ENCODE measurements at places on chromosomes 11 and 22.

- no peak for DNase-seq
Observed at GRCh38 chr11:117752721-117753237, 44.2 kb downstream of the DSCAML1 start.

DNA sequence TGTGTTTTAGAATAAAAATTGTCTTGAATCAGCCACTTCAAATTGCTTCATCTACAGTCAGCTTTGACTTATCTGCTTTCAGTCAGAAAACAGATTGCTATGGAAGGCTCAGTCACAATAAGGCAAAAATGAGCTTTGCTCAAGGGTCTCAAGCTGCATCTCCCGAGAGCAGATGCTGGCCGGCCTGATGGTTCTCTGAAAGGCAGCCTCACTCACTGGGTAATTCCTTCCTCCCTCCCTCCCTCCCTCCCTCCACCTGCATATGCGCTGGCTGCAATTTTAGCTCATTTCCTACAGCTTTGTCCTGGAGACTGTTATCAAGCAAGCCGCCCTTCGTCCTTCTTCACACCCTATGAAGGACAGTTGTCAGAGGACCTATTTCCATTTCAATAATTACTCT is 1.6 kb upstream of the IZUMO1R start:
- no peak for DNase-seq

- DNase-seq = no peak
Observed at GRCh38 chr22:46008291-46008690, 31.3 kb upstream of the WNT7B start.

DNA sequence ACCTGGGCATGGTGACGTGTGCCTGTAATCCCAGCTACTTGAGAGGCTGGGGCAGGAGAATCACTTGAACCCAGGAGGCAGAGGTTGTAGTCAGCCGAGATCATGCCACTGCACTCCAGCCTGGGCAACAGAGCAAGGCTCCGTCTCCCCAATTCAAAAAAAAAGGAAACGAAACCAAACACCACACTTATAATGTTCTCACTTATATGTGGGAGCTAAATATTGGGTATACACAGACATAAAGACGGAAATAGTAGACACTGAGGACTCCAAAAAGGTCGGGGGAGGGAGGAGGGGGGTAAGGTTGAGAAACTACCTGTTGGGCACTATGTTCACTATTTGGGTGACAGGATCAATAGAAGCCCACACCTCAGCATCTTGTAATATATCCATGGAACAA is 94.3 kb downstream of the GAB2 start:
- DNase-seq = no peak

- DNase-seq = no peak
Observed at GRCh38 chr11:2802389-2803185, 83.0 kb downstream of the CDKN1C start.

DNA sequence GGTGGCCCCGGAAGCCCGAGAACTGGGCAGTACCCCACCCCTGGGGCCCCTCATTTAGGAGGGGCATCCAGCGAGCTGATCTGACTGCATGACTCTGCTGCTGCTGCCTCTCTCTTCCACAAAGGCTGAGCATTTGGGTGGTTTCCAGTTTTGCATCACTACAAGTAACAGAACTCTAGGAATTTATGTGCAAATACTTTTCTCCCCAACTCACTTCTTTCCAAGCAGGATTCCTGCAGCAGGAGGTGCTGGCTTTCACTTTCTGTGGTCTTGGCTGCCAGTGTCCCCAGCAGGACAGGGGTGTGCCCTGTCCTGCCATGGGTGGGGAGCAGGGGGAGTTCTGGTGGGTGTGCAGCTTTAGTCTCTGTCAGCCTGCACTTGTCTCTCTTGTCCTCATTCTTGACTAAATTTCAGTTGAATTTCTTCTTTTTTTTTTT is 21.2 kb downstream of the UPB1 start:
- DNase-seq = no peak

DNA sequence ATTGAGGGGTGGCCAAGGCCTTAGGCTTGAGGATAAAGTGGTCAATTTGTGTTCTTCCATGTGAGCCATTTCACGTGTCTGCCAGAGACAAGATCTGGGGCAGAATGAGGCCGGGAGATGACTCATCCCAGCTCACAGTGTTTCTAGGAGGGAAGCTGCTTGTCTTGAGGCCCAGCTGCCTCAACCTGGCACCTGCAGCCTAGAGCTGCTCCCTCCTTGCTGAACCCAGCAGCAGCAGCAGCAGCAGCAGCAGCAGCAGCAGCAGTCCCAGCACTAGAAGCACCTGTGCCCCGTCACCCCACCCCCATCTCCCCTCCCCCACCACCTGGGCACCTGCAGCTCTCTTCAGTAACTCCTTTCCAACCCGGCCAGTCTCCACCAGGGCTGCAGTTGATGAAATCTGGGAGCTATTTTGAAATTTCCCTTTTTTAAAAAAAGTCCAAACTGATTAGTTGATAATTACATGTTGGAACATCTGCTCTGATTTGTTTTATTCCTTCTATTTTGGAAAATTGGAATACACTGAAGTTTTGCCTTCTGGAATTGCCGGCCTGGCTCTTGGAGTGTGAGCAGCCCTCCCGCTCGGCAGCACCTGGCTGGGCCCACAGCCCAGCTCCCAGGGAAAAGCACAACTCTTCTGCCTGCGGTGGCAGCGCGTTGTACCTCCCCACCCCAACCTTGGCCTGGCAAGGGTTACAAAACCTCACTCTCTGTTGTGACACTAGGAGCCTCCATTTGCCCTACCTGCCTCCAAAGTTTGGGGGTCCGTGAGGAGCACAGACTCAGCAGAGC is 143.5 kb downstream of the NXPE2 start:
- DNase-seq = no peak

DNA sequence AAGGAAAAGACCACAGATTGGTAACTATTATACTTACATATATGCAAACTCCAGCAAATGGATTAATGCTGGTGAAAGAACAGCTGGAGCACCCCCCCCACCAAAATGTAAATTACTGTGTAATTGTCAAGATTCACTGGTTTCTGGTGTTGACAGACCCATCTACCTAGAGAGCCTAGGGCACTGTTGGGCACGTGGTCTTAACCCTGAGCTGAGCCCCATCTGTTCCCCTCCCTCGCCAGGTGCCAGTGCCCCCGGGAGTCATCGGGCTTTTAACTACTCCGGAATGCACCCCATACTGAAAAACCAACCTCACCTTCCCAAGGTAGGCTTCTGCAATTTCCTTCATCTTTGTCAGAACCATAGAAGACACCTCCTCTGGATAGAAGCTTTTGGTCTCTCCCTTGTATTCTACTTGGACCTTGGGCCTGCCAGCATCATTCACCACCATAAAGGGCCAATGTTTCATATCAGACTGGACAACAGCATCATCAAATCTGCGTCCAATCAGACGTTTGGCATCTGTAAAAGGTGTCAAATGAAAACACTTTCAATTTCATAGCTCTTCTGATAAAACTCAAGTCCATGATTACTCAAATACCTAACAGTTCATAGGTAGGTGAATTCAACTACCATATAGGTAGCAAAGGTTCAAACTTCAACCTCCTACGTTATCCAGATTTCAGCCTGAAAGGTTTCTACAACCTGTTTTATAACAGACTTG is 1.5 kb downstream of the HSPA8 start:
- DNase-seq = peak; percentile 1

GRCh38 chr11:117876341-117877119 is at the start of gene FXYD6:
FXYD6 (minus strand) TSS chr11:117876658; CDS start chr11:117842776, 33,882 bp downstream.
- DNase-seq = peak; percentile 21

- no peak for DNase-seq
Observed at GRCh38 chr11:44529895-44530412, 35.5 kb upstream of the CD82 start.

DNA sequence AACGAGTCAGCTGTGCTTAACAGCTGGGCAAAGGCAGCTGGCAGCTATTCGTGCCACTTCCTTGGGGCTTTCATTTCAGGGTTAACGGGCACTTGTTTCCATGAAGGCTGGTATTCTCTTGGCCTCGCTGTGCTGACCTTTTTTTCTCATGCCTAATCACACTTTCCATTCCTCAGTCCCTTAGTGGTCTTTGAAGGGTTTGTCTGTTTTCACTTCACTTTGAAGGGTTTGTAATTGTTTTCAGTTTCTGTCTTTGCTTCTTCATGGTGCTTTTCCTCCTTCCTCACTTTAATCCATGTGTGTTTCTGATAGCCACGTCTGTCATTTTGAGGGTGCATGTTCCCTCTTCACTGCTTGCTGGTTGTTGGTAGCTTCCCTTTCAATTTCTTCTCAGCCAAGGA is 24.6 kb downstream of the PPIL2 start:
- peak; percentile 14 for DNase-seq

- DNase-seq = no peak
Observed at GRCh38 chr11:28735511-28735910, 627.3 kb downstream of the METTL15 start.

DNA sequence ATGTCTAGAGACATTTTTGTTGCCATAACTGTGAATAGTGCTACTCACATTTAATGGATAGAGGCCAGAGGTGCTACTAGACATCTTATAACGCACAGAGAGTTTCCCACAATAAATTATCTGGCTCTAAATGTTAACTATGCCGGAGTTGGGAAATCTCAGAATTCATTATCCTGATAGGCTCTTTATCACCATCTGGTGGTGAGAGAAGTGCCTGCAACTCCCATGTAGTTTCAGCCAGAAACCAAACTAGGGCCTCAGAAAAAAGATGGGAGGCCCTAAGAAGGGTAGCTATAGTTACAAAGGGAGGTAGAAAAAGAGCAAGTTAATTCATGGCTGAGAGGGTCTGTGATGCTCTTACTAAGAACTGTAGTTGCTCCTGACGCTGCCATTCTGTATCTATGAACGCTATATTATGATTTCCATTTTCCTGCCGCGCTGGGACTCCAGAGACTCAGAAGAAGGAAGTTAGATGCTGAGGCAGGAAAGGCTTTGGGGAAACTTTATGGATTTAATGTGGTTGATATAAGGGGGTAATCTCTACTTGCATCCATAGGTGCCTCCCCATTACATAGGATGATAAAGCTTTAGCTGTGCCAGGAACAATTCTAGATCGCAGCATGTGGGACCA is 22.9 kb upstream of the MRPL17 start:
- peak; percentile 57 for DNase-seq

- DNase-seq = no peak
Observed at GRCh38 chr22:49689255-49689770, 138.4 kb downstream of the BRD1 start.

DNA sequence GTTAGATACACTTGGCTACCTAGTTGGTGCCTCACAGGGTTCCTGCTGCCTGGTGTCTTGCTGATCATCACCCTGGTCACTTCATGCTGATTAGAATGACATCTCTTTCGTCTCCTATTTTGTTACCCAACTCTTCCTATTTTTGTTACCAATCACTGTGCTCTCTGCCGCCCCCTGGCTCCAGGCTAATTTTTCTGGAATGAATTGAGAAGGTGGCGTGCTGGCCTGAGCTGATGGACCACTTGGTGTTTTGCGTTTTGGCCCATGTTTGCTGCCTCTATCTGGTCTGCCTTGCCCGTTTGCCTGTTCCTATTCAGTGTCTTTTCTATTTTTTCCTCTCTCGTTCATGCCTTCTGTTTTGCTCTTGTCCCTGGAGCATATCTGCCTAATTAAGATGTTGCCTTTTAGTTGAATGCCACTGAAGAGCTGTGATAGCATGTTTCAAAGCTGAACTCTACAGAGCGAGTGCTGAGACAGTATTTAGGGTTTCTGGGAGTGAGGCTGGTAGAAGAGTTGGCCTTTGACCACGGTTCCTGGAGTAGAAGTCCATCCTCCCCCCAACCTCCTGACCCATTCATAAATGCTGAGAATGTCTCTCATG is 5.9 kb upstream of the ATF4 start:
- no peak for DNase-seq

DNA sequence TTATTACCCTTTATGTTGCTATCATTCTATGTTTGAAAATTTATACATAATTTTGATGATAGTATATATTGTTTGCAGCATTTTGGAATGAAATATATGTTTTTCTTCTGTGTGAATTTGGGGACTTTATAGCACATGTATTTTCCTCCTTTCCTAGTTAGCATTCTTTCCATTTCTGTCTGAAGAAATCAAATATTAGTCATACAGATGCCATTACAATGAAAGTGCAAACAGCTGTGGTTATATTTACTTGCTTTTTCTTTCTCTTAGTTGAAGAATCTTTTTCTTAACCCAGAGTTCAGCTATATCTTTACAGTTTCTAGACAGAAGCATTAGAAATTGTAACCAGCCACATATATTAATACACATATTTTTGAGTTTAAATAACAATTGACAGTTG is 753.1 kb upstream of the ARHGAP42 start:
- no peak for DNase-seq

Data from NCI-H1694 (cell line).